ENCODE measurements at places on chromosomes 5 and 9. TPM values are rescaled to one million over a fixed set of nuclear protein-coding genes. Genes with fewer than 3 reads are reported as not detected.

The ALG2 gene
- total RNA-seq: 47.4 TPM

The KCNIP1 gene
- total RNA-seq: not detected

The PCAT7 gene
- 0.62 TPM for total RNA-seq

The ARL14EPL gene
- 0.11 TPM for total RNA-seq

The PTPRD gene
- total RNA-seq: 0.35 TPM

The FBP2 gene
- total RNA-seq: not detected

The NR5A1 gene
- 0.17 TPM for total RNA-seq
